ENCODE measurements at places on chromosomes 1 and 21. TPM values are rescaled to one million over a fixed set of nuclear protein-coding genes. Genes with fewer than 3 reads are reported as not detected.

The LCE1E gene
- polyA plus RNA-seq, result not detected

The OR2T27 gene
- not detected for polyA plus RNA-seq

The NUP210L gene
- polyA plus RNA-seq, result 0.03 TPM

The FCGR1A gene
- 1.8 TPM for polyA plus RNA-seq

The PLA2G2C gene
- 0.06 TPM for polyA plus RNA-seq

The HRNR gene
- 0.12 TPM for polyA plus RNA-seq

The GREM2 gene
- 14.6 TPM for polyA plus RNA-seq

Data from large intestine (tissue), 12 donors.